ENCODE measurements at places on chromosomes 5 and 9.

DNA sequence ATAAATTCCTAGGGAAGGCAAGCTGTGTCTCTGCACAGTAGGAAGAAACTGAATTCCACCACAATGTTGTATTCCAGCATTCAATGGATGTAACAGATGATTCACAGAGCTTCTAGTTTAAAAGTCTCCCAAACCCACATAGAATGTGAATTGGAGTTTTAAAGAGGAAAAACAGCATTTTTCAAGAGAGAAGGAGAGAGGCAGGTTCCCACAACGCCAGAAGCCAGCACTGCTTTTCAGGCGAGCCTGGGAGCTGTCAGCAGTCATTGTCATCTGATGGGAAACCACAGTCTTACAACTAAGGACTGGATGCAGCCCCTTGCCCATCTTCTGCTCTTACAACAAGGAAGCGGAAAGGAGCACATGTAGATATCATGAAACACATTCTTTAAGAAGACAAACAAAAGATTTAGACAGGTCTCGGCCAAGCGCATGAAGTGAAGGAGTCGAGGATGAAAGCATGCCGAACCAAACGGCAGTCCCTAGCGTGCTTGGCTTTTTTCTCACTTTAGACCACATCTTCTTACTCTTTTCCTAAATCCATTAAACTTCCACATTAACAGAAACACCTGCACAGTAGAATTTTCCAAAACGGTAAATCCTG is 638 bp downstream of the DIRAS2 start:
- DNase-seq, result no peak

- DNase-seq, result no peak
Observed at GRCh38 chr9:90141723-90142122, 500.9 kb downstream of the DIRAS2 start.

DNA sequence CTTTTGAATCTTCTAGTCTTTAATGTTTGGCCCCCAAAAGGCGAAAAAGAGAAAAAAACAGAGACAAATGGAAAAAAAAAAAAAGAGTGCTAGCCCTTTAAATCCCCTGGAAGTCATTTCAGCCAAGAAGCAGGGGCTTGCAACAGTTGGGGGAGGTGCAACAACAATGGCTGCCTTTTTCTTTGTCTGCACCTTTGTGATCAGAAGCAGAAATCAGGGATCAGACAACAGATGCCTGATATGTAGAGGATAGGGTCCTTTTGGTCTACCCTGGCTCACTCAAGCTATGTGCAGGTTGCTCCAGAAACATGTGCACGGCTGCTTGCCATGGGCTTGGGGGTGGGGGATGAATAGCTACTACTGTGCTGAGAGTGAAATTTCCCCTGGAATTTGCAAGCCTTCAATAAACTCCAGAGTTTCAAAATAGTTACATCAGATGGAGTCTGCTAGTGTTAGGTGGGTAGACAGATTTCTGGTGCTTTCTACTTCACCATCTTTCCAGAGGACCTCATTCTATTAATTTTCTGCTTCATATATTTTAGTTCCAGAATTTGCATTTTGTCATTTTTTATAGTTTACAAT is 150.9 kb downstream of the FGF18 start:
- DNase-seq, result no peak

DNA sequence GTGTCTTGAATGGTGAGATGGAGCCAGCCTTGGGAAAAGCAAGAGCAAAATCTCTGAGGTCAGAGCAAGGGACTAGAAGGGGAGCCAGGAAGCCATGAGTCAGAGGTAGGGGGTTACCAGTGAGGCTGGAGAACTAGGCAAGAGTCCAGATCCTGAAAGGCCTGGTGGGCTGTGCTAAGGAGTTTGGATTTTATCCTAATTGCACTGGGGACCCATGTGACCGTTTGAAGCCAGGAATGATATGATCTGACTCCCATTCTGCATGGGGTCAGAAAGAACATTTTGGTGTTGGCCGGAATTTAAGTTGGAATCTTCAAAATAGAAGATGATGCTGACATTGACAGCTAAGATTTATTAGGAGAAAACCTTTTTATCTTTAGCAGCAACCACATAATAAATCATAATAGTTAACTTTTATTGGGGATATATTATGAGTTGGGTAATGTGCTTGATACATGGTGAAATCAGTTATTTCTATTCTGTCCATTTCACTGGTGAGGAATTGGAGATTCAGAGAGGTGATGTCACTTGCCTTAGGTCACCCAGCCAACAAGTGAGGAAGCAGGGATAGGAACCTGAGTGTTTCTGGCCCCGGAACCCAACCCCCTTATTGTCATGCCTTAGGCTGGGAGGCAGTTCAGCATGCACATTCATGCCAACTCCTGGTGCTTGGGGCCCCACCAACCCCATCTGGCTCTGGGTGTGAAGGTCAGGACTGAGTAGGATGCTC is 61.5 kb upstream of the RARS1 start:
- DNase-seq, result no peak

DNA sequence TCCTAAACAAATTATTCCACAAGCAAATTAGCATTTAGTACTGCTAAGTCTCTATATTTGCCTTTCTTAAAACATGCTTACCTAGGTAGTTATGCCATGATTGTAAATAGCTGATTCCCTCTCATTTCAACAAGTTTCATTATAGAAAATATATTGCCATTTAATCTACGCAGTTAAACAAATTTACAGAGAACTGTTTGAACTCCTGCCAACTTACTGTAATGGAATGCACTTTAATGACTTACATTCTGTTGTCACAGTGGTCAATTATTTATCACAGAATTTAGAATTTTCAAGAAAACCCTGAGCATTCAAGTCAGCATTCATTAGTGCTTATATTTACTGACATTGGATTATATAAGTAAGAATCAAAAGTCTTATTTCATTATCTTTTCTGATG is 19.6 kb downstream of the SLC38A9 start:
- DNase-seq, result no peak

- DNase-seq, result no peak
Observed at GRCh38 chr5:159903131-159903530, 13.2 kb upstream of the ADRA1B start.

DNA sequence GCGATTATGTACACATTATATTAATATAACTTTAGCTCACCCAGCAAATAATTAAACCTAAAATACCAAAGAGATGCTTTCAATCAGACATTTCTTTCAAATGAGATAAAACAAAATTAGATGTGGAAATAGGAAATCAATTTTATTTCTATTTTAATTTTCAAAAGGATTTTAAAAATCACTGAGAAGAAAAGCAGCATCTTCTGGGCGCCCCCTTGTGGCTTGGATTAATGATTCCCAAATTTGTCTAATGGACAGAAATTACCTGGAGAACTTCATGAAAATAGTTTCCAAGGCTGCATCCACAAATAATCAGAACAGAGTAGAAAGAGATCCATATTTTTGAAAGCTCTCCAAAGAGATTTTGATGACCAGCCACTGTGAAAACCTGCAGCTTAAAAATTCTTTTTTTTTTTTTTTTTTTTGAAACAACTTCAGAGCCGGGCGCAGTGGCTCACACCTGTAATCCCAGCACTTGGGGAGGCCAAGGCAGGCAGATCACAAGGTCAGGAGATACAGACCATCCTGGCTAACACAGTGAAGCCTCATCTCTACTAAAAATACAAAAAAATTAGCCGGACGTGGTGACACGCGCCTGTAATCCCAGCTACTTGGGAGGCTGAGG is 50.9 kb upstream of the CEMIP2 start:
- no peak for DNase-seq

- no peak for DNase-seq
Observed at GRCh38 chr9:68704814-68705530, at the start of gene PIP5K1B. Gene PIP5K1B (plus strand): TSS chr9:68705240. CDS start chr9:68822615, 117,375 bp downstream.

DNA sequence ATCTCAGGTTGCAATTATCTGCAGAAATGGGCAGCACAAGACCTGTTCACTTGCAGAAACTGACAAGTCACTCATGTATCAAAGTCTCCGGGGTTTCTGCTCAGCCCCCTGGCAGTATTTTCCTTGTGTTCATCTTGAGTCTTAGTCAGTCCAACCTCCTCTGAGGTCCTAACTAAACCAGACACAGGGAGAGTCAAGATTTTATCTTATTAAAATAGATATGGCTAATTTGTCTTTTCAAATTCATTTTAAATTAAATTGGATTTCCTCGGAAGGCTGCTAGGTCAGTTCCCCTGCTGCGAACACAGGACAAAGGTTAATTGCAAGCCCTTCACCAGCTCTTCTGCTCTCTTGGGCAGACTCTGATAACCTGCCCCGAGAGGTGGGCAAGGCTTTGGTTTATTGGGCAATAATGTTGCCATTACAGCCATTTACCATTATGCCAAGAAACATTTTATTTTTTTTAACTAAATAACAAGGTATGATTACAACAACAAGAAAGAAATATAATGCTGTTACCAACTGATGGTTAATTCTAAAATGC is 103.5 kb downstream of the MAPKAP1 start:
- no peak for DNase-seq

- no peak for DNase-seq
Observed at GRCh38 chr9:130289711-130290241, 24.2 kb downstream of the HMCN2 start.

GRCh38 chr9:97387936-97388684 is 23.8 kb upstream of the TDRD7 start:
- no peak for DNase-seq

- DNase-seq, result no peak
Observed at GRCh38 chr5:5883562-5883961, 461.1 kb downstream of the ICE1 start.

- DNase-seq, result no peak
Observed at GRCh38 chr9:121296213-121297127, 28.5 kb downstream of the GSN start.

DNA sequence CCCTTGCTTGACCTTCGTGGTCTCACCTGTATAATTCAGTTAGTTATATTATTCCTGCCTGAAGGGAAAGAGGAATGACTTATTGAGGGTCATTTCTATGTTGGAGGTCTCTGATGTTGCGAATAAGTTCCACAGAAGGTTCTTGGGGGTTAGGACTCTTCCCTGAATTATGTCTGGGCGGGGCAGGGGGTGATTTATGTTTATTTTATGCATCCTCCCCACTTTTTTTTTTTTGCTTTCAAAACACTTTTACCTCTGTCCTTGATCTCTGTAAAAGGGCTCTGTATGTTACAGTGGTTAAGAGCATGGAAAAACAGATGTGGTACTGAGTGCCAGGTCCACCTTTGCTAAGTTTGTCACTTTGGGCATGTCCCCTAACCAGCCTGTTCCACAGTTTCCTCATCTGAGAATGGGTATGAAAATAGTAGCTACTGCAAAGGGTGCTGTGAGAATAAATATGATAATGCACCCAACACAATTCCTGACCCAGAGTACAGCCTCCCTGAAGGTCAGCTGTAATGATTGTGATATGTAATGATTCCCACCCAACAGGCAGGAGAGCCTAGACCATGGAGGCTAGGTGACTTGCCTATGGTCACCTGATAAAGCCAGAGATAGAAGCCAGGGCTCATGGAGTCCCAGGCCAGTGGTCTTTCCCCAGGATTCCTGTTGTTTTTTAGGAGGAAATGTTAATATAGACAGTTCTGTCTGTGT is 54.8 kb downstream of the SLC22A5 start:
- DNase-seq, result no peak

- DNase-seq, result no peak
Observed at GRCh38 chr9:89815061-89815902, 210.5 kb downstream of the GADD45G start.

GRCh38 chr5:27773166-27773565 is 734.8 kb upstream of the CDH9 start:
- DNase-seq, result no peak

DNA sequence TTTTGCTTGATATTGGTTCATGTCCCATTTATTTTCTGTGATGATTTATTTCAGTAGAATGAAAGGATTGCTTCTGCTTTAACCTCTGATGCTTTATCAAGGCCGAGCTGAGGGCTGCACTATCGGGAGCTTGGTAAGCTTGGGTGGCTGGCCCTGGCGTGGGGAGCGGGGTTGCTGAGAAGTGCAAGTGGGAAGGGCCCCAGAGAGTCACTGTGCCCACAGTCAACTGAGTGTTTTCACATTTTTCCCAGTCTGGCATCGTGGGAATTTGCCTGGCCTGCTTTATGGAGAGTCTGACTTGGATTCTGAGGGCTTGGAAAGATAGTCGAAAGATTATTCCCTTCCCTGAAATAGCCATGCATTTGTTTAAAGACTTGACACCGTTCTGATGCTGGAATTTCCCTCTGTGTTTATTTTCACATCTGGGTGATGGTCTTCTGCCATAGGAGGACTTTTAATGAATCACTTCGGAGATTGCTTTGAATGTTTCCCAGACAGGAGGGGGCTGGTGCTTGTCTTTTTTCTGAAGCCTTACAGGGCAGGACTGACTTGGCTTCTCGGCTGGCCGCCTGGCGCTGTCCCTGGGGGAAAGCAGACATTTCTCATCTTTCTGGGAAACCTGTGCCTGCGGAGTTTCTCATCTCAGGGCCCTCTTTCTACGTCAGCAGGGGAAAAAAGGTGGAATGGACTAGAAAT is 139.0 kb downstream of the BOD1 start:
- DNase-seq, result no peak

- DNase-seq, result no peak
Observed at GRCh38 chr5:95731571-95732554, 727 bp downstream of the RHOBTB3 start.

DNA sequence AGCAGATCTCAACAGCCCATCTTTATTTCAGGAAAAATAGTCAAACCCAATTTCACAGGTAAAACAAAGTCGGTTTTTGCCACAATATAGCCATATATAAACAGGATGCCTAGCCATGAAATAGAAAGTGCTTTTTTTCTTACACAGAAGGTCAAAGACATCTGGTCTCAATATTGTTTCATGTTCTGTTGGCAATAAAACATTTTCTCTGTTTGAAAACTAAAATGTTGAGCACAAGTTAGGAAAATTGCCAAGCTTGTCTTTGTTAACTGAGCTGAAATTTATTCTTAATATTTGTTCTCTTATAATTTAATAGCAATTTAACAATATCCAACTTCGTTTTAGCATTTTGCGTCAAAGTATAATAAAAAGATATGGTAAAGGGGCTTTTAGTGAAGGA is 673.4 kb downstream of the DTWD2 start:
- no peak for DNase-seq

GRCh38 chr5:79050498-79050897 is 19.0 kb downstream of the DMGDH start:
- no peak for DNase-seq

GRCh38 chr5:40384782-40385390 is 294.8 kb upstream of the PTGER4 start:
- DNase-seq, result no peak

DNA sequence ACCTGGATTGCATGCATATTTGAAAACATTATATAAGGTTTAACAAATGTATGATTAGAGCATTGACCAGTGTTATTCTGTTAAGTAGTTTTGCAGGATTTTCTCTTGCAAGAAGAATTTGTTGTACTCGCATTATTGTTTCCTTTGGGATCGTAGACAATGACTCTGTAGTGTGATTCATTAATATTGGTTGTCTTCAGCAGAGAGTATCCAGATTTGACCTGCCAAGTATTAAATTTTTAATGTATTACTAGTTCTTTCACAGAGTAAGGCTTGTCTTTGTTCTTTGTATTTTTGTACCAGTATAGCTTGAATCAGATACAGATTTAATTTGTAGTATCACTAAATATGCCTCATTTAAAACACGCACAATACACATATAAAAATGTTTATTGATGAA is 155.0 kb downstream of the PBX3 start:
- no peak for DNase-seq
